ENCODE measurements at places on chromosomes 11 and 22. TPM values are rescaled to one million over a fixed set of nuclear protein-coding genes. Genes with fewer than 3 reads are reported as not detected.

GRCh38 chr11:61947486-61948210, 2.5 kb upstream of the BEST1 start:
- no peak overlapping the region for H3K27ac ChIP-seq
- no peaks in the 10 kb centered on the region for H3K36me3 ChIP-seq
- peak; percentile 72 for DNase-seq
- H3K27me3 ChIP-seq: no peaks in the 10 kb centered on the region

DNA sequence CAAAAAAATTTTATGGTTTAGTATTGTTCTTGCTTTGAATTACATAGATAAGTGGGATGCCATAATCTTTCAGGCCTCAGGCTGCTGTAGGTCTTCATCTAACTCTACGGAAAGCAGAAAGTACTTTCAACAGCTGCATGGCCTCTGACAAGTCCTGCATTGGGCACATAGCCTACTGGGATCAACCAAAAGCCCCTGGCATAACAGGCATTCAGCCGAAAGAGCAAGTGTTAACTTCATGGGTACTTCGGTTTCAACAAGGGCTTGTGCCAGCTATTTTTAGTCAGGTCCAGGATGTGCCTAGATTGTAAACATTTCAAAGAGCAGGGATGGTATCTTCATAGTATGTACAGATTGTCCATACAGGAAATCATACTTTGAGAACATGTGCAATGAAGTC, 3.1 kb downstream of the SLN start:
- H3K27me3 ChIP-seq: no peaks in the 10 kb centered on the region
- peaks cover 46% of the 10 kb centered on the region for H3K4me1 ChIP-seq
- DNase-seq: peak; percentile 78

GRCh38 chr22:29750559-29751538, 16.0 kb downstream of the ZMAT5 start:
- H3K27ac ChIP-seq: no peak overlapping the region
- H3K4me1 ChIP-seq: peaks cover 22% of the 10 kb centered on the region
- H3K36me3 ChIP-seq: no peaks in the 10 kb centered on the region
- no peak overlapping the region for H3K4me3 ChIP-seq
- H3K27me3 ChIP-seq: no peaks in the 10 kb centered on the region

DNA sequence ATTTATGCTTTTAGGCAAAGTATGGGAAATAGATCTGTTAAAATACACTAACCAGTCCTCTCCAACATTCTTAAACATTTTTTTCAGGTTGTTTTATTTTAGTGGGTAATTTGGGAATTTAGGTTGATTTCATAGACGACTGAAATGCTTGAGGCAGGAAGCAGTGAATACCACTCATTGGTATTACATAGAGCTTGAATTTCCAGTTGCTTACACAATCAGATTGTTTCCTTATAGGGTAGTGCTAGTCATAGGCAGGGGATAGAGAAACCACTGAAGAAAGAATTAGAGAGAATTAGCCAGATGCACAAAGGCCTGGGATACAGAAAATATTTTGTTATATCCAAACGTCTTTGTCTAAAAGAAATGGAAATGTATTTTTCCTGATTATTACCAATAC, 23.9 kb upstream of the LYVE1 start:
- H3K36me3 ChIP-seq: no peaks in the 10 kb centered on the region
- no peak for DNase-seq
- H3K27me3 ChIP-seq: no peaks in the 10 kb centered on the region

DNA sequence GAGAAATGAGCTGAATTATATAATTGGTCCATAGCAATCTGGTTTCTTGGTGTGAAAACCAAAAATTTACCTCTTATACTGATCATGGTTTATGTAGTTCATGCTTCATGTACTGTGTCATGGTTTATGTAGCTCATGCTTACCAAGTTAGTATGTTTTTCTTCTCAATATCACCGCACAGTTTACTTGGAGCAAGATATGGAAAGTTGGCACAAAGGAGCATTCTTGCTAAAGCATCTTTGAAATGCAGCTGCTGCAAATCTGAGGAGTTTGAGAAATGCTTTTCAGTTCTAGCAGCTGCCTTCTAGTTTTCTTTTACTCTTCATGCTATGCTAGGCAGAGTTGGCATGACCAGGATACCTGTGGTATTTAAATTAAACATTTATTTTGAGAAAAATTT, 4.5 kb downstream of the OR10G7 start:
- H3K4me3 ChIP-seq: no peak overlapping the region
- no peak overlapping the region for H3K27ac ChIP-seq
- no peaks in the 10 kb centered on the region for H3K27me3 ChIP-seq
- DNase-seq: no peak
- no peaks in the 10 kb centered on the region for H3K4me1 ChIP-seq
- H3K36me3 ChIP-seq: no peaks in the 10 kb centered on the region

DNA sequence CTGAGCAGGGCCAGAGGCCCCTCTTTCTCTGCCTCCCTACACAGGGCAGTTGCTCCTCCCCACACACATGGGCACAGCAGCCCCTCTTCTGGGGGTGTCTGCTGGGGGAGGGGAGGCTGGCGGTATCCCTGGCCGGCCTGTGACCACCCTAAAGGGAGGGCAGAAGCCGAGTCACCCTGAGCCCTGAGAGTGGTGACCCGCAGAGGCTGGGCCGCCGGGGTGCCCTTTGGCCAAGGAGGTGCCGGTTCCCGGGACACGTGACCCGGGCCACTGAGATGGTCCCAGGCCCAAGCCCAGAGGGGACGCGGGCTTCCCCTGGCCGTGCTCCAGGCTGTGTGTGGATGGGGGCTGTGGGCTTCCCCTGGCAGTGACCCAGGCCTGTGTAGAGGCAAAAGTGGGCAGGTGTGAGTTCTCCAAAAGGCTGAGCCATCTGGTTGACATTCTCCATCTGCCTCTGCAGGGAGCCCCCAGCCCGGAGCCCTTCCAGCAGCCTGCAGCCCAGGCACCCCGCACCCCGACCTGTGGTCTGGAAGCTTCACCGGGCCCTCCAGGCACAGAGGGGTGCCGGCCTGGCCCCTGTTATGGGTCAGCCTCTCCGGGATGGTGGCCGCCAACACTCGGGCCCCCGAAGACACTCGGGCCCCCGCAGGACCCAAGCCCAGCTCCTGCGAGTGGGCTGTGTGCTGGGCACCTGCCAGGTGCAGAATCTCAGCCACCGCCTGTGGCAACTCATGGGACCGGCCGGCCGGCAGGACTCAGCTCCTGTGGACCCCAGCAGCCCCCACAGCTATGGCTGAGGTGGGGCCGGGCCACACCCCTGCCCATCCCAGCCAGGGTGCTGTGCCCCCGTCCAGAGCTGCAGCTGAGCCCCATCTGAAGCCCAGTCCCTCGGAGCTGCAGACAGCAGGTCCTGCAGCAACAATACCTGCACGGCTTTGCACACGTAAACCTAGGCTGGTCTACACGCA, 1.0 kb downstream of the ADM2 start:
- no peaks in the 10 kb centered on the region for H3K36me3 ChIP-seq
- H3K27me3 ChIP-seq: peaks cover 39% of the 10 kb centered on the region
- H3K4me3 ChIP-seq: no peak overlapping the region
- no peaks in the 10 kb centered on the region for H3K4me1 ChIP-seq
- H3K27ac ChIP-seq: no peak overlapping the region

GRCh38 chr11:130879836-130880235, 36.4 kb downstream of the SNX19 start:
- no peak for DNase-seq
- H3K4me3 ChIP-seq: no peak overlapping the region
- H3K36me3 ChIP-seq: peaks cover 86% of the 10 kb centered on the region
- peaks cover 15% of the 10 kb centered on the region for H3K4me1 ChIP-seq

Gene OR8B4
- not detected for total RNA-seq
